HT1080 (cell line): ENCODE measurements at places on chromosomes 5 and 9.

DNA sequence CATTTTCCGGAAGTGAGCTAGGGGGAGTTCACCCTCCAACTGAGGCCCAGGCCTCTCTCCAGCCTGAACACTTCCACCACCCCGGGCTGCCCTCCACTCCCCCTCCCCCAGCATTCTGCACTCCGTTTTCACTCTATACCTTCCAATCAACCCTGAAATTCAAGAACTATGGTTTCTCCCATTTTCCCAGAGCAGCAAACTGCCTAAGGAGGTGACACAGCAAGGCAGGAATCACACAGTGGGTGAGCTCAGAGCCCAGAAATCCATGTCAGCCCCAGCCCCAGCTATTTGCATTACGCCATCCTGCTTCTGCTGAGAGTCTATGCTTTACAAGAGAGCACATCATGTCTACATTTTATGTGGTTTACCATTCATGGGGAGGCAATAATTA is 11.9 kb downstream of the MSX2 start:
- no peak for DNase-seq

DNA sequence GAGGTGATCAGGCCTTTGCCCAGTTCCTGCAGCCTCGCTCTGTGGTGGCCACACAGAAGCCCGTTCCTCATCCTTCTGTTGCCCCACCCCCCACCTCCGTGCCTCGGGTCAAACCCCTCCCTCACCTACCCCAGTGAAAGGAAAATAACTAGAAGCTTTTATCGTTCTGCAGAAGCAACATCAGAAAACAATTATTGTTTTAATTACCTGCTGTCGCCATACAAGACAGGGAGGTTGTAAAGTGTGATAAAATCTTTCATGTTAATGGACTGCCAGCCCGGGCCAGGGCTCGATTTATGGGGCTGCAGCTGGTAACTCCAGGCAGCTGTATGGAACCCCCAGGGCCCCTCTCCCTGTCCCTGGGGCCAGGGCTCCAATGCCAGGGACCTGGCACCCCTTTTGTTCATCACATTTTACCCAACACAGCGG is 20.6 kb downstream of the UNC5A start:
- DNase-seq, result no peak

DNA sequence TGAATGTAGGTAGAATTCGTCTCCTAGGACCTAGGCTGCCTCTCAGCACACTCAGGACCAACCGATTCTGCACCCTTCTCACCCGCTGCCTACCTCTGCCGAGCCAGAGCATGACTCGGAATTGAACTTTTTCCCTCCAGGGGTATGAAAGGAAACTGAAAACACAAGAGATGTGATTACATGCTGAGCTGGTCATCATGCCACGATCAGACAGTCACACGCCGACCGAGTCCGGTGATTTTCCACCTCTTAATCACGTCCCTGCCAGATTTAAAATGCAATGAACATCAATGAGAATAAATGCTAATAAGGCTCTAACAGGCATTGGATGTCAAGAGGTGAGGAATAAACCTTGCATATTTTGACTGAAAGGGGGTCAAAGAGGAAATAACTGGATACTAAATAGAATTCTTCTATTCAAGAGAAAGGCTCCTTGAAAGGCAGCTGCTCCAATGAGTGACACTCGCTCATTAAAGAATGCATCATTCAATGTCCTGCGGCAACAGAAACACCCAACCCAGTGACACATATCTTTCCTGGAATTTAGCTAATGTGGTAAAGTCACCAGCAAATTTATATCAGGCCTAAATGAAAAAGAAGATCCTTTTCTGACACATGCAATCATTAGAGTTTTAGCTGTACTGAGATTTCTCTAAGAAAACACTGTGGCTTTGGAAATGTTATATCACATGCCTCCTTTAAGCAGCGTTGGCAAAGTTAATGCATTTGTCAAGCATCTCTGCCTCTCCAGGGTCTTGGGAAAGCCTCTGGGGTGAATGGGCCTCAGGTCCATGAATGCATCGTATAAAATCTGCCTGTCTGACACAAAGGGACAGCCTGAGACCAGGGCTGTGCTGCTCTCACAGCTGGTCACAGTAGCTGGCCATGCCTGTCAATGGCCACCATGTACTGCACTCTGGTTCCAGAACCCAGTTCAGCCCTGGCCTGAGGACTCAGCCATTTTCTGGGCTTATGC is 128.7 kb downstream of the SPOCK1 start:
- DNase-seq, result peak; percentile 35

GRCh38 chr9:33737811-33738606 is 57.4 kb upstream of the PRSS3 start:
- peak; percentile 75 for DNase-seq

- no peak for DNase-seq
These were observed 61.7 kb upstream of the UBAC1 start for GRCh38 chr9:136022731-136023409.

DNA sequence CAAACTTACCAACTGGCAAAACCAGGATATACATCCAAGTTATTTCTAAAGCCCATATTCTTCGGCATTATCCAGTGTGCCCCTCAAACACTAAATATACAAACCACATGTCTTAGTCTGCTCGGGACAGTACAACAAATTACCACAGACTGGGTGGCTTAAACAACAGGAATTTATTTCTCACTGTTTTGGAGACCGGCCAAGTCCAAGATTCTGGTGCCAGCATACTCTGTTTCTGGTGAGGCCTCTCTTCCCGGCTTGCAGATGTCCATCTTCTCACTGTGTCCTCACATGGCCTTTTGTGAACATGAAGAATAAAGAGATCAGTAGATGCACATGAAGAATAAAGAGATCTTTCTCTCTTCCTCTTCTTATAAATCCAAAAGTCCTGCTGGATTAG is 12.9 kb upstream of the SLCO6A1 start:
- DNase-seq, result peak; percentile 39

- peak; percentile 94 for DNase-seq
These were observed at the start of gene ALDH7A1 for GRCh38 chr5:126594748-126595485. TSS of gene ALDH7A1 (minus strand) at chr5:126595219. CDS start at chr5:126595198, 21 bp downstream.

- DNase-seq, result no peak
These were observed 184.3 kb downstream of the ARHGAP26 start for GRCh38 chr5:142954455-142954854.

GRCh38 chr5:154485096-154485491 is 7.1 kb upstream of the HAND1 start:
- DNase-seq, result no peak

GRCh38 chr9:7164440-7165330 is 406.9 kb downstream of the KDM4C start:
- DNase-seq, result no peak

DNA sequence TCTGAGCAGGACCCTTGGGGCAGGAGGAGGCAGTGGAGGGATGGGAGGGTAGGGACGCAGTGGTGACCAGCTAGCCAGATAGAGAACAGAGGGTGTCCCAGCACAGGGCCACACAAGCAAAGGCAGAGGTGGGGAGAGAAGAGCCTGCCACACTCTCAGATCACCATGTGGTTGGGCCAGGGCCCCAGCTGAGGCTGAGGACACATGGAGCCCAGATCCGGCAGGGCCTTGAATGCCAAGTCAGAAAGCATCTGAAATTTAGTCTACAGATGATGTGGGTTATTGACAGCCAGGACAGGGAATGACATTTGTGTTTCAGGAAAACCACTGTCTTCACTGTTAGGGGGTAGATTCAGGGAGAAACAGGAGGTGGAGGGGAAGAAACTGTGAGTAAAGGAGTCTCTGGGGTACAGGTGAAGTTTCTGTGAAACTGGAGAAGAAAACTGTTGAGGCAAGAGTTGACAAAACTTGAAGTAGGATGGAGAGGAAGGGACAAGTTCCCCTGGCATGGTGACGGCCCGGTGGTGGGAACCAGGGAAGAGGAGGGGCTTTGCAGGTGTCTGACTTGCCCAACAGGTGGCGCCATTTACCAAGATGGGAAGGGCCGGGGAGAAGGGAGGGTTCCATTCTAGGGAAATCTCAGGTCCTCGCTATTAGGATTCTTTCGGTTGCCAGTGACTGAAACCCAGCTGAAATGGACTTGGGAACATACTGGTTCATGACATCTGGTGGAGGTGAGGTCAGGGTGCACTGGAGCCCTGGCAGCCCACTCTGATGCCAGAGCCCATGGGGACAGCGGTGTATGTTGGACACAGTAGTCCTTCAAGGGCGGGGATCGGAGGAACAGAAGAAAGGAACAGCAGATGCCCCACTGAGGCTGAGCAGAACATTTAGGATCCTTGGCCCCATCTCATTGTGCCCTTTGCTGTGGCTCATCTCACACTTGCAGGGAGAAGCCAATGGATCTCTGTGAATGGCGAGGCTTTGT is 100.1 kb downstream of the KCNIP1 start:
- peak; percentile 23 for DNase-seq

DNA sequence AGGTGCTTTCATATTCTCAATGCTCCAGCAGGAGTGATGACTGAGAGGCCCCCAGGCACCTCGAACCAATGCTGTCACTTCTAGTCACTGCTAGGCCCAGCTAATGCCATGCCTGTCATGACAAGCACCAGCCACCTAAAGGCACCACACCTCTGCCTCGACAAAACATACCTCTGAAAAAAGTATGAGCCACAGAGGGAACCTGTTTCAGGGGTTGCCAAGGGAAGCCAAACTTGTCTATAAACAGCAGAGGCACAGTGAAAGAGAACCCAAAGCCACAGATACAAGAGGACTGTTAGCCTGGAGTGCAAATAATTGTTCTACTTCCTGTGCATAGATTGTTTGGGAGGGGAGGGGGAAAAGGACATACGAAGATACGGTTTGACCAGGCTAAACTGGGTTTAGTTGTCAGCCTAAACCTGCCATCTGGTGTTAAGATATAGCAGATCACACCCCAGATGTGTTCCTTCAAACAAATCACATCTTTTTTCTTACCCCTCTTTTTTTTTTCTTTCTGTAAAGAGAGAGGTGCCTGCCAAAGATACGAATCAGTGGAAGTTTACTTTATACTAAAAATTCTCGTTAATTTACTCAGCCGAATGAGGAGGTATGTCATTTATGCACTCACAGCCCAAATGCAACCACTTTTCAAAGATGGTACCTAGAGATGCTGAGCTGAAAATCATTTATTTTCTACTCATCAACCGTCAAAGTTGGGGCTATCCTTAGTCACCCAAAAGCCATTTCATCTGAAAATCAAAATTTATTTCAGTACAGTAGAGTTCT is 45.7 kb downstream of the BNC2 start:
- peak; percentile 42 for DNase-seq

GRCh38 chr9:121857928-121858327 is 206.5 kb downstream of the DAB2IP start:
- DNase-seq, result no peak

DNA sequence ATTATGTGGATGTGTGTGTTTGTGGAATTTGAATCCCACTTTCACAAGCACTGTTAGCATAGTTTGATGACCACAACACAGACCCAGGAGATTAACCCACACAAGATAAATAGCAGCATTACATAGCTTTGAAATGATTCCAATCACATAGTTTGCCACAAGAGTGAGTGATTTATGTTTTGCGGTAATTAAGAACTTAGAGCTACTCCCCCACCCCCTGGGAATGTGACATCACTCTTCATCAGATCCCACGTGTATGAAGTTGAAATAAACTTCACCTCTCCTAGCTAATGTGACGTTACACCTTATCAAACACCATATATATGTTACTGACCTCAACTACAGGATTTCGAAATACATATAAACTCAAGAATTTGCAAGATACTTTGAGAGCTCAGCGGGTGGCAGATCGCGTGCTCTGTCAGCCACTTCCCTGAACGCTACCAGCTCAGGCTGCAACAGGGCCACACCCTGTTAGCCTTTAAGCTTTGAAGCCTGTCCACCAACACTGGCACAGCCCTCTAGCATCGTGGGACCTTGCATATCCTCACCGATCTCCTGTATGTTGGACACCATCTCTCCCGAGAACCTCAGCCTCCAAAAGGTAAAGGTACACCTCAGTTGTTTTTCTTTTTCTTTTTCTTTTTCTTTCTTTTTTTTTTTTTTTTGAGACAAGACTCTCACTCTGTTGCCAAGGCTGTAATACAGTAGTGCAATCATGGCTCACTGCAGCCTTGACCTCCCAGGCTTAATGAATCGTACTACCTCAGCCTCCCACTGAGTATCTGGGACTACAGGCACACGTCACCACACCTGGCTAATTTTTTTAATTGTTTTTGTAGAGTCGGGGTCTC is 1.7 kb upstream of the AGTPBP1 start:
- peak; percentile 90 for DNase-seq
